Activated CD4-positive, alpha-beta T cell treated with anti-CD3 and anti-CD28 coated beads for 48 hours (primary cell): ENCODE measurements at places on chromosomes 4 and X.

- DNase-seq, result no peak
Measured at GRCh38 chr4:84491481-84491880, 7.6 kb downstream of the NKX6-1 start.

GRCh38 chrX:153667956-153668396 is 5.6 kb downstream of the PNCK start:
- peak; percentile 87 for DNase-seq

- DNase-seq, result no peak
Measured at GRCh38 chrX:24034485-24034884, 7.5 kb upstream of the KLHL15 start.

GRCh38 chr4:86141161-86141560 is 218.7 kb downstream of the MAPK10 start:
- no peak for DNase-seq

- no peak for DNase-seq
Measured at GRCh38 chr4:190018201-190018920, 8.7 kb downstream of the FRG2 start.

- no peak for DNase-seq
Measured at GRCh38 chr4:110073053-110073845, 125.2 kb downstream of the ELOVL6 start.

DNA sequence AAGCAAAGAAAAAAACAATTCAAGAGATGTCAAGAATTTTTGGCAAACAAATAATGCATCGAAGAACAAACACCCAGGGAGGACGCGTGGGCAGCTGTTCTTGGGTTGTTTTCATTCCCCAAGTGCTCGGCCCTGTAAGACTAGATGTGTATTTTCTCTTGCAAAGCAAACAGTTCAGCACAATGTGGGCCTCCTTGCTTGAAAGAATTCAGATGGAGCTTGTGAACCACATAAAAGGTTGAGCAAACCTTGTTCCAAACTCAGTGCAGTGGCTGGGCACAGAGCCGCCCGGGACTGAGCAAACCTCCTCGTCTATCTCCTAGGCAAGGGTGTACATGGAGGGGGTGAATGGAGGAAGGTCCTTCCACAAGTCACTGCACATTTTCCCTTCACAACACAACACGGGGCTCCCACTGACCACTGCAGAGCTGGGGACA is 82.4 kb downstream of the HTRA3 start:
- no peak for DNase-seq

DNA sequence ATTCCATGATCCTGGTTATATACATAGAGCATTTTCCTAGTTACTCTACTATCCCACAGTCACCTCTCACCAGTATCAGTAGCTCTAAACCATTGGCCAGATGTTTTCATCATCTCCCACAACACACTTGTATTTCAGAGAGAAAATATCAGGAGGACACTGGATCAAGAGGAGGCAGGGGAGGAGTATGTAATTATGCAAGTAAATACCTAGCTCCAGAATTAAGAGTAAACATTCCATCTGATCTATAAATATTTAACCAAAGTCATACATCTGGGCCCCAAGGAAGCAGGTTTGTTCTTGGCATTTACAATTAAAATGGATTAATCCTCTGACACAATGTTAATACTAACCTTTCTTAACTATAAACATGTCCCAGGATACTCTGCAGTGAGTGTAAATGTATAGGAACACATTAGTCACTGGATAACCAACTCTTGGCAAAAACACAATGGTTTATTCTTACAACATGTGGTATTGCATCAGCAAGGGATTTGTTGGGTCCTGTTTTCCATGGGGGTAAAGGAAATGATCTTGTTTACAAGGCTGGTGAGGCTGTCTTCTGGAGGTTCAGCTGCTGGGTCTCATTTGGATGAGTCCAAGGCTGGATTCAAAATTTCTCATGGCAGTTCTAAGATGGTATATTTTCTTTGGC is 170.1 kb downstream of the ATG4A start:
- DNase-seq, result no peak

DNA sequence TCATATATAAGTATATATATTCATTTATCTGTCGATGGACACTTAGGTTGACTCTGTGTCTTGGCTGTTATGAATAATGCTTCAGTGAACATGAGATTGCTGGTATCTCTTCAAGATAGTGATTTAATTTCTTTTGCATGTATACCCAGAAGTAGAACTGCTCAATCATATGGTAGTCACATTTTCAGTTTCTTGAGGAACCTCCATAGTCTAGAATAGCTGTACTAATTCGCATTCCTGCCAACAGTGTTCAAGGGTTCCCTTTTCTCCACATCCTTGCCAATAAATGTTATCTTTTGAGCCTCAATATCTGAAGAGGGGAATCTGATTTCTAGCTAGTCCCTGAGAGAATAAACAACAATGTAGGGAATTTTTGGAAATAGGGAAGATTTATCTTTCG is 32.4 kb upstream of the CCNG2 start:
- DNase-seq, result no peak

DNA sequence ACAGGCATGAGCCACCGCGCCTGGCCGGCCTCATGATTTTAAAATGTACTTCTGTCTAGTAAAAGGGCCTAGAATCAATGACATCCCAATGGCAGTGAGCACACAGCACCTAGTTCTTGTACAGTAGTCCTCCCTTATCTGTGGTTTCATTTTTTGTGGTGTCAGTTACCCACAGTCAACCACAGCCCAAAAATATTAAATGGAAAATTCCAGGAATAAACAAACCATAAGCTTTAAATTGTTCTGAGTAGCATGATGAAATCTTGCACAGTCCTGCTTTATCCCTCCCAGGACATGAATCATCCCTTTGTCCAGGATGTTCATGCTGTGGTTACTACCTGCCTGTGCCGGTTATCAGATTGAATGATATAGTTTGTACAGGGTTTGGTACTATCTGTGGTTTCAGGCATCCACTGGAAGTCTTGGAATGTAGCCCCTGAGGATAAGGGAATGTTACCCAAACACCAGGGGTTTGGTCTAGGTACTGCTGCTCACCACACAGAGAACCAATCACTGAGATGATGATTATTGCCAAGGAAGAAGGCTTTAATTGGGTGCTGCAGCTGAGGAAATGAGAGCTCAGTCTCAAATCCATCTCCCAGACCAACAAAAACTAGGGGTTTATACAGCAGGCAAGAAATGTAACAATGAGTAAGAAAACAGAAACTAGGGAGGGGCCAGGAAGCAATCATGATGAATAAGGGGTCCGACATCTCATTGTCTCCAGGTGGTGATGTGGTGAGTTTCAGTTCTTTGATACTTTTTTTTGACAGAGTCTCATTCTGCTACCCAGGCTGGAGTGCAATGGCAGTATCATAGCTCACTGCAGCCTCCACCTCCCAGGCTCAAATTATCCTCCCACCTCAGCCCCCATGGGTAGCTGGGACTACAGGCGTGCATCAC is 16.2 kb upstream of the FHL1 start:
- peak; percentile 23 for DNase-seq

- DNase-seq, result no peak
Measured at GRCh38 chr4:156950090-156950489, 21.5 kb downstream of the PDGFC start.

DNA sequence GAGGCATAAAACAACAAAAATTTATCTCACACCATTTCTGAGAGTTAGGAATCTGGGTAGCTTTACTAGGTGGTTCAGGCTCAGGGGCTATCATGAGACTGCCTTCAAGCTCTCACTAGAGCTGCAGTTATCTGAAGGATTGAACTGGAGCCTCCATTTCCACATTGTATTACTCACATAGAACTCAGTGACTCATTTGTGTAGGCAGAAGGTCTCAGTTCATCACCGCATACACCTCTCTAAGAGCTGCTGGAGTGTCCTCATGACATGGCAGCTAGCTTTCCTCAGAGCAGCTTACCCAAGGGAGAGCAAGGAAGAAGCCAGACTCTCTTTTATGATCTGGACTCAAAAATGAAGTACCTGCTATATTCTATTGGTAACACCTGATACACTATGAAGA is 389.2 kb downstream of the IQCM start:
- DNase-seq, result no peak

GRCh38 chrX:124348182-124348581 is 1.8 kb downstream of the SH2D1A start:
- DNase-seq, result no peak

DNA sequence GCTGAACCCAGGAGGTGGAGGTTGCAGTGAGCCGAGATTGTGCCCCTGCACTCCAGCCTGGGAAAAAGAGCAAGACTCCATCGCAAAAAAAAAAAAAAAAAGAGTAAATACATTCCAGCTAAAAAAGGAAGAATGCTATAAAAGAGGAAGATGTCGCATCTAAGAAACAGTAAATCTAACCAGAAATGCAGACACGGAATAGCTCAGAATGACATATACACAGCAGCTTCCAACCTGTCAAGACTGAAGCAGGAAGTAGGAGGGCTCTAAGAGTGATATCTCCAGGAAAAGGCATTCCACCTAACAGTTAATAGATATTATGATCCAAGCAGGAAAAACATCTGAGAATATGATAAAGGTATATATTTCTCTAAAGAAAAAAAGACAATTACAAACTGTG is 16.0 kb downstream of the CLOCK start:
- no peak for DNase-seq

GRCh38 chr4:113327494-113327893 is 278.0 kb downstream of the ANK2 start:
- DNase-seq, result no peak

DNA sequence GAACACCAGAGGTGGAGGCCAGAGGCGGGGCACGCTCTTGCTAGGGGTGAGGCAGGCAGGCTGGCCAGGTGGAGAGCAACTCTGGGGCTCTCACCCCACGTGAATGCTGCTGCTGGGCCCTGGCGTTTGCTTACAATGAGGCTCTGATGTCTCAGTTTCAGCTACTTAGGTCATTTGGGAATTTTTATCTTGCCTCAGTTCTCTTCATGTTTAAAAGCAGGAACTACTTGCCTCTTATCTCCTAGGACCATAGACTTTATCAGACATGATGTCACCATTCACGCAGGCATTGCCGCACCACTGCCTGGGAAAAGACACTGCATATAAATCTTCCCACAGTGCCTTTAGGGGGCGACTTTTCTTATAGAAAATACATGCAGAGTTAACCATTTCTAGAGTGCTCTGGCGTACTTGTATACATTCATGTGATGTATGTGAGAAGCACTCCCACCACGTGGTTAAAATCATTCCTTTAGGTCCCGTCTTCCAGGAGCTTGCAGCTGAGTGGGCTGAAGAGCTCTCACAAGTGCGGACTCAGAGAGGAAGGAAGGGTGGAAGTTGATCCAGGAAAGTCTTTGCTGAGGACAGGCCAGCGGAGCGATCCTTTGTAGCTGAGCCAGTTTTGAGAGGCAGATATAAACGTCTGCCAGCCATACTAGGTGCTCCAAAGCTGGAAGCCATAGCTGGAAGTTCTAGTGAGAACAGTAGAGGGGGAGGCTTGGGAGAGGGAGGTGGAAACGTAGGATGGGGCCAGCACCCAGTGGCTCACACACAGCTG is 84.3 kb upstream of the CLDN34 start:
- no peak for DNase-seq

DNA sequence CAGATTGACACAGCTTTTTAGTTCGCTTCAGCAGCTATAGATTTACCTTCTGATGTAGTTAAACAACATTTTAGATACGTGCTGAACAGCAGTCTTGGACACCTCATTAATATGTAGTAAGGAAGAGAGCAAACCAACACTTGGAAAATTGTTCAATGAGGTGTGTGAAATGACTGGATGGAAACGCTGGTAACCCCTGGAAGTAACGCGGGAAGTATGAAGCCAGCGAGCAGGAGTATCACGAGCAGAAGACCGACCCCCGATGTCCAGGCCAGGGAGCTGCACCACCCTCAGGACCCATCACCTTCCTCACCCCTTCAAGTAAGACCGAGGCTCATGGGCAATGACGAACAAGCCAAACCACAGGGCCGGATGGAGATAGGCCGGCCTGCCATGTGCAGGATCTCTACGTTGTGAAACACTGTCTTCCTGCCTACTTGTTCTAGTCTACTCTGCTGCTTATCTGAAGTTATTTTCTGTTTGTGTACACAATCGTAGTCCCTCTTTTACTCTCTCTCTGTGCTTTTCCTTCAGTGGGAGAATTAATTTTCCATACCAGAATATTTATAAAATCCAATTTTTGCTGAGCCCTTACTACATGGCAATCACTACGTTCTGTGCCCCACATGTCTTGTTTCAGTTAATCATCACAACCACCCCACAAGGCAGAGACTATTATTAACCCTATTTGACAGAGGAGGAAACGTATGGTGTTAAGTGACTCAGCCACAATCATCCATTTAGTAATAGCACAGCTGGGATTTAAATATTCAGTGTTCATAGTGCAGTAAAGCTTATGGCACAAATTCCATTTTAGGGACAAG is 221.7 kb downstream of the APBB2 start:
- DNase-seq, result peak; percentile 13

DNA sequence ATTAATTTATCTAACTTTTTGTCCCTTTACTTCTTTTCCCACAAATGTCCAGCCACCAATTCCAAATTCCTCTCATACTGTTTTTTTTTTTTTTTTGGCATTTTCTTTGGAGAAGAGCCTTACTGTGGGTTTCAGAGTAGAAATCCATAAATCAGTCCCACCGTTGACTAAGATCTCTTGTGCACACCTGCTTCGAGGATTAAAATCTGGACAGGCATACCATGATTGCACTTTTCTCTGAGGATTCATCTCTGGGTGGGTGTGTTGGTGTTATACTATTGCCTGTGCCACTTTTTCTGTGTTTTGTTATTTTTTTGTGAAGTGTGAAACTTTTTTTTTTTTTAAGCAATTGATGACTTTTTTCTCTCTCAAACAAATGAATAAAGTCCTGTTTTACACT is 13.2 kb downstream of the PRDM8 start:
- DNase-seq, result no peak

DNA sequence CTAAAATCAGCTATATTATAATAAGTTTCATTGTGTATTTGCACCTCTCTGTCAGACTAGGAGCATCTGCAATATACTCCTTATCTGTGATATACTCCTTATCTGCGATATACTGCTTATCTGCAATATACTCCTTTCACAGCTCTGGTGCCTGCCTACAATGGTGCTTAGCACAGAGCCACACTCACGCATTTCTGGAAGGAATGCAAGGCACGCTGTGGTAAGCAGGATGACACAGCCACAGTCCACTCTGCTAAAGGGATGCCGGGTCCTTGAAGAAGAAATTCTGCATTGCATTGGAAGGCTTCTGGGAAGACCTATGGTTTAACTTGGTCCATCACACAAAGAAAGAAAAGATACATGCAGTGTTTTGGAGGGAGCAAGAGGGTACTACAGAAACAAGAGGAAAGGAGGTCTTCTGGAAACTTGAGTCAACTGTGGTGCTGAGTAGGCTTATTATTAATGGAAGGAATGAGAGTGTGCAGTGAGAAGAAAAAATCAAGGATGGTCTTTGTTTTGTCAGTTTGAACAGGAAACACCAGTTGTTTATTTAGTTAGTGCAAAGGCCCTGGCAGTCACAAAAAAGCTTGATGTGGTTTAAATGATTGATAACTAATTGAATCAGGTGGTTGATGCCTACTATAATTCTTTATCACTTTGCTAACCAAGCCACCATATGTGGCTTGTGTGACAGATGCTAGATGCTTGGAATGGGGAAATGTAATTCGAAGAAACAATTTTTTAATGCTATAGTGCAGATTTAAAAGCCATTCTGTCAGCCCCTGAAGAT is 342.3 kb downstream of the GRXCR1 start:
- no peak for DNase-seq

GRCh38 chrX:23434356-23434884 is 99.8 kb downstream of the PTCHD1 start:
- no peak for DNase-seq
